Endothelial cell (in vitro differentiated cells): ENCODE measurements at places on chromosomes 7 and 10. TPM values are rescaled to one million over a fixed set of nuclear protein-coding genes. Genes with fewer than 3 reads are reported as not detected.

DNA sequence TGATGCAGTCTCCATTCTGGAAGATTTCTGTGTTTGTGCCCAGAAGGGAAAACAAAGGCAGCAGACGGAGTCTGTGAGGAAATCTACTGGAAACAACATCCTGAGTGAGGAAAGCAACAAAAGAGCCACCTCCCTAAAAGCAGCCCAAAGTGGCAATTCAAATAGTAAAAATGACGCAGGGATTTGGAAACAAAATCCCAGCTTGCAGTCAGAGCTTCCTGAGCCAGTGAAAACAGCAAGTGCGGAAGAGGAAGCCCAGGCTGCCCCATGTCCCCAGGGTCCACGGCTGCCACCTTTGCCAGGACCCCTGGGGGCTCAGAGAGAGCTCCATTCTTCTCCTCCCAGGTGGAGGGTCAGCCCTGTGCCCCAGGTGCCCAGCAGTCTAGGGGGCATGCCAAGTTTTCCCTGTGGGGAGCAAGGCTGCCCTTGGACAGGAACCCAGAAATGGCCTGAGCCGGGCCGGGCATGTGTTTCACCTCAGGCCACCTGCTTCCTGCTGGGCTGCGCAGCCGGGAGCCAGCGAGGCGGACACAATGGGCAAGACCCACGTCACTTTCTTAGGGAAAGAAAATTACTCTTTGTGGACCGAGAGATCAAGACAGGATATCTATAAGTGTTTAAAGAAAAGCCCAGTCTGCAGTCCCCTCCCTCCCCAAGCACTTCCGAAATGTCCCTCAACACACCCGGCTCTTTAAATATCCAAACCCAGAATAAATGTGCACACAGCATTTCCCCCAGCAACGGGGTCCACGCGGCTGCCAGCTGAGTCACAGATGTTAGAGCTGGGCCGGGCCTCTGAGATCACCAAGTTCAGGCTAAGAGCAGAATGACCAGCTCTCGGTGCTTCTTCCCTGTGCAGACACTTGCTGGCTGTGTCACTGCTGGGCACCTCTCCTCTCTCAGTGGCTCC is 231.1 kb downstream of the ARHGAP12 start:
- peaks cover 73% of the 10 kb centered on the region for H3K4me1 ChIP-seq
- peak overlapping the region; percentile 7 for H3K4me3 ChIP-seq
- peaks cover 18% of the 10 kb centered on the region for H3K27me3 ChIP-seq

- peaks cover 15% of the 10 kb centered on the region for H3K36me3 ChIP-seq
- no peak for DNase-seq
- peaks cover 37% of the 10 kb centered on the region for H3K27me3 ChIP-seq
- no peak overlapping the region for H3K4me3 ChIP-seq
- H3K4me1 ChIP-seq, result peaks cover 92% of the 10 kb centered on the region
These were observed 39.9 kb downstream of the UNC5B start for GRCh38 chr10:71252220-71252619.

DNA sequence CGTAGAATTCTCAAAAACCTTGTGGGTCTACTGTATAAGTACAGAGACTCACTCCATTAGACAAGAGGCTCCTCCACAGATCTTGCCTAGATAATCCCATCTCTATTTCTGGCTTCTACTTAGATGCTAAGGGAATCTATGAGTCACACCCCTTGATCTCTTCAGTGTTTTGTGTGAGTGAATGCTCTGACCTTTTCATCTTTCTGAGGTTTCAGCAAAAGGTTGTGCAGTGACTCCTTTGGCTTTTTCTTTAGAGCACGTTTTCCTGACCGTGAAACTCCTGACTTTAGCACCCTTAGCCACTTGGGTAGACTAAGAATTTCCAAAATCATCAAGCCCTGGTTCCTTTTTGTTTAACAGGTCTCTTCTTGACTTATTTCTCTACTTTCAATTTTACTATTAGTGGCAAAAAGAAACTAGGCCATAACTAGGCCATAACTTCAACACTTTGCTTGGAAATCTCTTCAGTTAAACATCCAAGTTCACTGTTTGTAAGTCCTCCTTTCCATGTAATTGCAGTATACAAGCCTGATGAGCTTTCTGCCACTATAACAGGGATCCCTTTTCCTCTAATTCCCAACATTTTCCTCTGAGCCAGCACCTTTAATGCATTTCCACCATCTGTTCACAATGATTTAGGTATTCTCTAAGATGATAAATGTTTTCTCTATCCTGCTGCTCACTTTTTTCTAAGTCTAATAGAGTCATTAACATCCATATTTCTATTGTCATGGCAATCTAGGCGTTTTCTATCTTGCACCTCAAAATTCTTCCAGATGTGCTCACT is 19.4 kb downstream of the COPG2 start:
- peaks cover 27% of the 10 kb centered on the region for H3K36me3 ChIP-seq
- H3K27me3 ChIP-seq, result no peaks in the 10 kb centered on the region
- no peak for DNase-seq
- no peak overlapping the region for H3K27ac ChIP-seq

- H3K27me3 ChIP-seq, result no peaks in the 10 kb centered on the region
- H3K4me3 ChIP-seq, result no peak overlapping the region
- no peak overlapping the region for H3K27ac ChIP-seq
- H3K4me1 ChIP-seq, result no peaks in the 10 kb centered on the region
- no peak for DNase-seq
These were observed 18.1 kb upstream of the NPTX2 start for GRCh38 chr7:98598846-98599615.

DNA sequence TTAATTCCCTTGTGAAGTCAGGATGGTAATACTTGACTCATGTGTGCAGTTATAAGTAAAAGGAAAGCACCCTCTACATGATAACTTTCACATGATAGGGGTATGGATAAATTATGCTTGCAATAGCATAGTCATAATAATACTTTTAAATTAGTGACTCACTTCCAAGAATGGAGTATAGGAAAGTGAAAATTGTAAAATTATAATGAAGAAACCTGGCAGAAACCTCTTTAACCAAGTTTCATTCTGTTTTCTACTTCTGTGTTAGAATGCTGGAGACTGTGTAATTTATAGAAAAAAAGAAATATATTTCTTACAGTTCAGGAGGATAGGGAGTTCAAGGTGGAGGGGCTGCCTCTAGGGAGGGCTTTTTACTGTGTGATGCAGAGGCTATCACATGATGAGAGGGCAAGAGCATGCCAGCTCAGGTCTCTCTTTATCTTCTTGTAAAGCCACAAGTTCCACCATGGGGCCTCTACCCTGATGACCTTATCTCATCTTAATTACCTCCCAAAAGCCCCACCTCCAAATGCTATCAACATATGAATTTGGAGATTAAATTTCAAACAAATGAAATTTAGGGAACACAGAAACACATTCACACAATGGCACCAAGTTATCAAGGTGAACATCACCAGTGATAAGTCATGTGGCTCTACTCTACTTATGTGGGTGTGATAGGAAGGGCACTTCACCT is 43.2 kb downstream of the HDAC9 start:
- no peaks in the 10 kb centered on the region for H3K36me3 ChIP-seq
- no peaks in the 10 kb centered on the region for H3K27me3 ChIP-seq
- DNase-seq, result no peak
- no peak overlapping the region for H3K27ac ChIP-seq

DNA sequence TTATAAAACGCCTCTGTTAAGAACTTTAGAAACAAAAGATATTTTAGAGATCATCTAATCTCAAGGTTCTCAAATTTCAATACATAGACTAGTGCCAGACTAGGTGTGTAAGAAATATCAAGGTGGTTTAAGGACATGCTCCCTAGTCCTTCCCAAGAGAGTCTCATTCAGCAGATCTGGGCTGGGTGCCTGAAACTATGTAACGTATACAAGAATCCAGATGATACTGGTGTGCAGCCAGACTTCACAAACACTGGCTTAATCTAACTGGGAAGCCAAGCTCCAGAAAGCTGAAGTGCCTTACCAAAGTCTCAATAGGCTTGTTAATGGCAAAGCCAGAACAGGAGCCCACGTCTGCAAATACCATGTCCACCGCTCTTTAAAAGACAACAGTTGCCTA is 105.0 kb upstream of the AMPH start:
- no peaks in the 10 kb centered on the region for H3K4me1 ChIP-seq
- peaks cover 5% of the 10 kb centered on the region for H3K36me3 ChIP-seq
- no peaks in the 10 kb centered on the region for H3K27me3 ChIP-seq
- no peak overlapping the region for H3K4me3 ChIP-seq
- no peak for DNase-seq

DNA sequence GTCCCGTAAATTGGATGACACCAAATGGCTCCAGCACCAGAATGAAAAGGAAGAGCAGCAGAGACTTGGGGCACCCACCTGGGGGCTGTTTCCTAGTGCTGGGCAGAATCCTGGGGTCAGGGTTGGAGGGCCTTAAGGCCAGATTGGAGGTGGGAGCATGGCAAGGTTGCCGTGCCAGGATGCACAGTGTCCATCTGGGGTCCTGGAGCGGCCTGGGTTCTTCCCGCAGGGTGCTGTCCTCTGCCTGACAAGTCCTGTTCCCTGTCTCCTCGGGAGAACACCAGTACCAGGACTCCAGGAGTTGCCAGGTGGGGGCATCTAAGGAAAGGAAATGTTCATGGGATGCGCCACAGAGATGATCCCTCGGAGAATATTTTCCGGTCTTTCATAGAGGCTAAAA is 42.8 kb downstream of the MGMT start:
- H3K27me3 ChIP-seq, result peaks cover 2% of the 10 kb centered on the region
- no peaks in the 10 kb centered on the region for H3K36me3 ChIP-seq
- no peak for DNase-seq
- no peak overlapping the region for H3K4me3 ChIP-seq

GRCh38 chr7:8115547-8116402 is 146.2 kb downstream of the ICA1 start:
- peaks cover 5% of the 10 kb centered on the region for H3K4me1 ChIP-seq
- no peak overlapping the region for H3K27ac ChIP-seq
- H3K36me3 ChIP-seq, result peaks cover 29% of the 10 kb centered on the region
- peaks cover 2% of the 10 kb centered on the region for H3K27me3 ChIP-seq

- H3K27me3 ChIP-seq, result peaks cover 3% of the 10 kb centered on the region
- DNase-seq, result no peak
- no peak overlapping the region for H3K4me3 ChIP-seq
- no peaks in the 10 kb centered on the region for H3K36me3 ChIP-seq
- peaks cover 2% of the 10 kb centered on the region for H3K4me1 ChIP-seq
These were observed 152.1 kb downstream of the ADAM12 start for GRCh38 chr10:126235979-126236851.

DNA sequence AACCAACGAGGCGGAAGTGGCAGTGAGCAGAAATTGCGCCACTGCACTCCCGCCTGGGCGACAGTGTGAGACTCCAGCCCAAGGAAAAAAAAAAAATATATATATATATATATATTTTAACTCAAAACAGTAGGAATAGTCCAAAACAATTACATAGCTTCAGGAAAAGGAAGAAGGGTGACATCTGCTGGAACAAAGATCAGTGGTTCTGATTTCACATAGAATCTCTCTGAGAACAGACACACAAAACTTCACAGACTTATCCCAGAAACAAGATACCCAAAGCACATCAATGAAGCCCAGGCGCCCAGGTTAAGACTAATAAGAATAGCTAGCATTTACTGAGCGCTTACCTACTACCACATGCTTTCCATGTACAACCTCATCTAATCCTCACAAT is 45.0 kb downstream of the DNMBP start:
- H3K27me3 ChIP-seq, result no peaks in the 10 kb centered on the region
- H3K36me3 ChIP-seq, result peaks cover 6% of the 10 kb centered on the region
- H3K4me1 ChIP-seq, result peaks cover 15% of the 10 kb centered on the region
- DNase-seq, result no peak
- no peak overlapping the region for H3K4me3 ChIP-seq

- H3K27ac ChIP-seq, result no peak overlapping the region
- peaks cover 8% of the 10 kb centered on the region for H3K36me3 ChIP-seq
- no peak for DNase-seq
- H3K27me3 ChIP-seq, result peaks cover 14% of the 10 kb centered on the region
- H3K4me1 ChIP-seq, result peaks cover 12% of the 10 kb centered on the region
- H3K4me3 ChIP-seq, result no peak overlapping the region
These were observed 14.7 kb downstream of the PWWP2B start for GRCh38 chr10:132411561-132412253.

- H3K4me1 ChIP-seq, result peaks cover 20% of the 10 kb centered on the region
- DNase-seq, result no peak
These were observed 52.3 kb downstream of the NEURL1 start for GRCh38 chr10:103545771-103546281.

CALML3 gene
- not detected for total RNA-seq
